ENCODE measurements at places on chromosomes 6 and 20.

DNA sequence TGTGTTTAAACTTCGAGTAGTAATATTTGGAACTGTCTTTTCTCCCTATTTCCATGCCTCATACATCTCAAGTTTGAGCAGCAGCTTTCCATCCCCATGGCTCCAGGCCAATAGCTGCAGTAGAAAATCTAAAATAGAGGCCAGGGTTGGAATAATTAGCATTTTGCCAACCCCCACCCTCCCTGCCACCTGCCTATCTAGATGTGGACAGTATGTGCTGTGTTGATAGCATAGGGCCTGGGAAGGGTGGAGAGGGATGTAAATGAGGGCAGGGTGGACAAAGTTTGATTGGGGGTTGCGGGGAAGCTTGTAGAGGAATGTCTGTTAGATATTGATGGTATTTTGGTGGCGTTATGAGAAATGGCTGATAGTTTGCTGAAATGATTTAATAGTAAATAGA, 5.6 kb downstream of the TOP1 start:
- DNase-seq = no peak

DNA sequence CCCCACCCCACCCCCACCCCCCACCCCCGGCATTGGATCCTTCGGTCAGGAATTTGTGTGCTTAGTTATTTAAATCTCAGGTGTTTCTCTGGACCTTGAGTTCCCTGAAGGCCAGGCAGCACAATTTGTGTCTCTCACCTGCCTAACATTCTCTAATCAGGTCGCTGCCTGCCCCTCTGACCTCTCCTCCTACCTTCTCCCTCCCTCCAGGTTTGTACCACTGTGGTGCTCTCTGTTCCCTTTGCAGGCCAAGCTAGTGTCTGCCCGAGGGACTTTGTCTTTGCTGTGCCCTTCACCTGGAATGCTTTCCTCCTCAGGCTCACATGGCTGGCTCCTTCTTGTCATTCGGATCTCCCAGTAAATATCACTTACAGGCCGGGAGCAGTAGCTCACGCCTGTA, 131.4 kb upstream of the SLC2A12 start:
- no peak for DNase-seq

DNA sequence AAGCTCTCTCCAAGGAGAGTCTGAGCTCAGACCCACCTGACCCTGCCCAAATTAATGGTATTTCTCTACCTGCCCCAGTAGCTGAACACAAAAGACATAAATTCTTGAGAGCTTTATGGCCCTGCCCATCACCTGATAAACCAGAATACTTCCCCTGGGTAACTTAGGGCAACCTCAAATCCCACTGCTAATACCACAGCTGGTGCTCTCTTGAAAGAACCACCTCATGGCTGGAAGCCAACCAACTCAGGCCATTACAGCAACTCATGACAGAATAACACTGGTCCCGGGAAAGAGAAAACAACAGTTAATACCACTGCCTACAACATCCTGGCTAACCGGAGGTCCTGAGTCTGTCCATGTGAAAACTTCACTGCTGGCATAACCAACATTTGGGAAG, 328.6 kb downstream of the NKAIN2 start:
- DNase-seq = no peak

DNA sequence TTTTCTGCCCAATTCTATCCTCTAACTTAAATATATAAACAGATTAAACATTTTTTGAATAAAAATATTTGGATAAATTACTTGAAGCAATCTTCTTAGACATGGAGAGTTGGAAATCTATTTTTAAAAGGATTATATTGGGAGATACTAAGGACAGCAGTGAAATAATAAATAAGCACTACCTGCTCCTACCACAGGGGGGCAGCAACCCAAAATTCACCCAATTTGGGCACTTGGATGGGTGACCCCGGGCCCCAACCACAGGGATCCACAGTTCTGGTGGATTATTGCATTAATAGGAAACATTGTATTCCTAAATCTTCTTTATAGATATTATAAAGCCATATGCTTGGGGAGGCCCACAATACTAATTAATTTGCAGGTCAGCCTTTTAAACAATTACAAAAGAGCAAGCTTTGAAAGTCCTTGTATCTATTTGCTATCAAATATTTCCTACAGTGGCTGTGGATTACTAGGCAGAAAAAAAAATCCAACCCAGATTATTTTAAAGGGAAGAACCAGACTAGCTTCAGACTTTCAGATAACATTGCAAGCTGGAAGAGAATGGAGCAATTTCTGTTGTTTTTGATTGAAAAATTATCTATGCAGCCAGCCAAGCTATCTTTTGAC, 66.4 kb upstream of the PDE10A start:
- DNase-seq = peak; percentile 26

- DNase-seq = no peak
These were observed 368.2 kb downstream of the EPM2A start for GRCh38 chr6:145367149-145367548.

GRCh38 chr6:128601060-128601459, 80.7 kb upstream of the PTPRK start:
- DNase-seq = no peak

DNA sequence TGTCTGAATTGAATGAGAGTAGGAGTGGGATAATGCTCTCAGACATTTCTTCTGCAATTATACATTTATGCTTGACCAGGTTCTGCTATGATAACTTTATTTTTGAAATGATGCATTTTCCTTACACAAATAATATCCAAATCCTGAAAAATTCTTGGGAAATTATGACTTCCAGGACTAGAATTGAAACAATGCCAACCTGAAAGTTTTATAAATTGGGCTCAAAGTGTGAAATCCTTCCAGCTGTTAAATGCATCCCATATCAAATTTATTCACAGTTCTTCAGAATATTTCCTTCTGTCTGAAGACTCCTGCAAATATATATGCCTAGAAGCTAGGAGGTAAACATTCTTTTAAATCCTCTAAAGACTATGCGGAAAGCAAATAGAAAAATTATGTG, 155.7 kb upstream of the EYA4 start:
- no peak for DNase-seq

DNA sequence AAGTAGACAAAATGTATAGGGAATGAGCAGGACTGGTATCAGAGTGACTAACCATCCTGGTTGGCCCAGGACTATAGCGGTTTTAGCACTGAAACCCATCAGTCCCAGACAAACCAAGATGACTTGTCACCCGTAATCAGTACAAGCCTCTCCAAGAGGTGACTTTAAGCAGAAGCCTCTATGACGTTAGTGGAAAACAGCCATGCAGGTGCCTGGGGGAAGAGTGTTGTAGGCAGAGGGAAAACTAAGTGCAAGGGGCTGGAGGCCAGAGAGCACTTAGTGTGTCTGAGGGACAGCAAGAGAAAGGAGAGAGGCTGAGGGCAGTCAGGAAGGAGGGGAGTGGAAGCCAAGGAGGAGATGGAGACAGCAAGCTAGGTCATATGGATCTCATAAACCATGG, 2.1 kb downstream of the SGK2 start:
- no peak for DNase-seq

- no peak for DNase-seq
These were observed 373.2 kb upstream of the MMS22L start for GRCh38 chr6:97656236-97656635.

GRCh38 chr20:50523552-50524167, 13.5 kb downstream of the PTPN1 start:
- DNase-seq = no peak

GRCh38 chr6:4303638-4304037, 168.3 kb upstream of the ECI2 start:
- no peak for DNase-seq

DNA sequence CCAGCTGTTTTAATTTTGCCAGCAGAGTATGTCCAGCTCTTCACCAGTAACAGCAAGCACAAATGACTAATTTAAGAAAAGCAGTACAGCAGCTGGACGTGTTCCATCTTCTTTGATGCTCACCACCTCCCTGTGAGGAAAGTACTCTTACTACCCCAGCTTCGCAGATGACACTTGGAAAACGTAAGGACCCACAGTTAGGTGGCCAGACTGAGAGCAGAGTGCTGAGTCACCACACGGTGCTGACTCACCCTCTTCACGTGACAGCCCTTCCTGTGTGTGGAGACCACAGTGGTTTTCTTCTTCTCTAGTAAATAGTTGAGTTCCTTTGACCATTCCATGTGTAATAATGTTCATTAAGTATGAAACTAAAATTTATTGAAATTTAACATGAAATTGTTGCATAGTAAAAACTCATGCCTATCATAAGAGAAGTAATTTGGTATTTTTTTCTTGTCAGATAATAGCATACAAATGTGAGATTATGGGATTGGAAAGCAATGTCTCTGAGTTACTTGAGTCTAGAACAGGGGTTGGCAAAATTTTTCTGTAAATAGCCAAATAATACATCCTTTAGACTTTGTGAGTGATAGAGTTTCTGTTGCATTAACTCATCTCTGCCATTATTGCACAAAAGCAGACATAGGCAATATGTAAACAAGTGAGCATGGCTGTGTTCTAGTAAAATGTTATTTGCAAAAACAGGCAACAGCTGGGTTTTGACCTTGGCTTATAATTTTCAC, 76.6 kb downstream of the SLX4IP start:
- DNase-seq = no peak

DNA sequence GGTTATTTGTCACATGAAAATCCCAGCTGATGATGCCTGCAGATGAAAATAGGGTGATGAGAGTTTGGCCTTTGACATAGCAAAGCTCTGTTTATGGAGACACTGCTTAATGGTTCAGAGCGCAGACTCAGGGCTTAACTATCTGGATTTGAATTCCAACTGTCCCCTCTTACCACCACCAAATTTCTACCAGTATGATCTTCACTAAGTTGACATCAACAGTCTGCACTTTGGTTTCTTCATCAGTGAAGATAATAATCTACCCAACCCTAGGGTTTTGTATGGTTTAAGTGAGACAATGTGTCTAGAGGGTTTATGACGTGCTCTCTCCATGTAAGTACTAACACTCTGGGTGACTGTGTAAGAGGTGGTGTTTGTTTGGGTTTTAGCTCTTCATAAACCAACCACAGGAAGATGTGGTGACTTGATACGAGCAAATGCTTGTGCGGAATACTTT, 151.4 kb upstream of the TNFAIP3 start:
- DNase-seq = no peak

DNA sequence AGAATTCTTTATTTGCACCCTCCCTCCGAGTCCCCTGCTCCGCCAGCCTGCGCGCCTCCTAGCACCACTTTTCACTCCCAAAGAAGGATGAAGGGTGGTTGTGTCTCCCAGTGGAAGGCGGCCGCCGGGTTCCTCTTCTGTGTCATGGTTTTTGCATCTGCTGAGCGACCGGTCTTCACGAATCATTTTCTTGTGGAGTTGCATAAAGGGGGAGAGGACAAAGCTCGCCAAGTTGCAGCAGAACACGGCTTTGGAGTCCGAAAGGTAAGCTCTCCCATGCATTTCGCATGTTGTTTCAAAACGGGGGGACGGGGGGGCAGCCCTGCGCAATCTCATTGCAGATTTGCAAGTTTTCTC, 357 bp downstream of the PCSK2 start:
- no peak for DNase-seq

DNA sequence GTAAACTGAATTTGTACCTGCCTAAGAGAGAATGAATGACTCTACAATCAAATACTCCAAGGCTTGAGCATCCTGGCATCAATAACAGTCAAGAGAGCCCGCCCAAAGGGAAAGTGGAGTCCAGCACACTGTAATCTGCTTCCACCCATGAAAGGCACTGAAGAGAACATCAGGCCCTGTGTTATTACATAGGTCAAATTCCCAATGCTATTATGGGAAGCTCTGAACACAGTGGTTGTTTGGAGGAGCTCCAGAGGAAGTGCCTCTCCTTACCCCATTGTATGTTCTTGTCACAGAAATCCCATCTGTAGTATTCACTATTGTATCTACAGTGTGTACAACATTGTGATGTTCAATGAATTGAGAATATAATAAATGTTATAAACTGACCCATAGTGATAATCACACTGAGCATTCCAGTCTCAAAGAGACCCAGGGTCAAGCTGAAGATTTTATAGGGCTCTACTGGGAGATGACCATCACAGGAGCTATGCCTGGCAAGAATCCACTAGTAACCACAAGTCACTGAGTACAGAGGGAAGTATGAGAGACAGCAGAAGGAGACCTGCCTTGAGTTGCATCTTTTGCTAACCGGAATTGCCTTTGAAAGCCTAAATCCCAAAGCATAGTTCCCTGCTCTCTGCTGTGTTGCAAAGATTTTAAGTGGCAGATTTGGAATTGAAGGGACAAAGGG, 446.7 kb downstream of the GJA1 start:
- no peak for DNase-seq

DNA sequence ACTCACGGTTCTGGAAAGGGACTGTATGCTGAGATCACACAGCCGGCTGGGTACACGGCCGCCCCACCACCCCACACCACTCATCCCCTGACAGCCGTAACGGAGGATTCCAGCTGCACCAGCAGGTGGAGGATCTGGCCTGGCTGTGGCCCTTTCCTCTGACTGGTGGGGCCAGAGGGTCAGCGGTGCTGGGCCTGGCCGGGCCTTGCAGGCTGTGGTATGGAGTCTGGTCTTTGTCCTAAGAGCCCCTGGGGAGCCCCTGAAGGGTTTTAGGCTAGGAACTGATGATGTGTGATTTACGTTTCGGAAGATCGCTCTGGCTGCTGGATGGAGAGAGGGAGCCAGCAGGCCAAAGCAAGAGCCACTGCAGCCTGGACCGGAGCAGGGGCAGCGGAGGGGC, 26.6 kb downstream of the NOL4L start:
- DNase-seq = no peak

GRCh38 chr6:4344317-4344899, 209.0 kb upstream of the ECI2 start:
- DNase-seq = no peak

DNA sequence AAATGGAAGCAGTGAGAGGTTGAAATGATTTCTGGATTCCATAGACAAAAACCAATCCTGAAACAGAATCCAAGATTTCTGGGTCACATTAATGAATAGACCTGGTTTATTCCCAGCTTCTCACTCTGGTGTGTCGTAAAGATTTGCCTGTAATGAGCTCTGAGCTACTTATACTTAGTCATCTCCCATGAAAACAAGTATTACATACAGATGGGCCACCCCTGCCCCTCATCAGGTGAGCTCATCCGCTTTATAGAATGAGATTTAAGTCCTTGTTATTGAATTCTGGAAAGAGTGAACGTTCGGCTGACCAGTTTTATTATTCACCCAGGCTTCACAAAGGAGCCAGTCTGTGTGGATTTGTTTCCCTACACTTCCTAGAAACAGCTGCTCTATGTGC, 47.1 kb upstream of the TMEM181 start:
- no peak for DNase-seq

- DNase-seq = no peak
These were observed 174.1 kb upstream of the PTPRK start for GRCh38 chr6:128694303-128695009.

- peak; percentile 38 for DNase-seq
These were observed at the start of gene DLL1 for GRCh38 chr6:170290296-170291128. Gene DLL1, minus strand, starts transcription at chr6:170291078. Its CDS starts 939 bp downstream, at chr6:170290139.

- DNase-seq = no peak
These were observed 52.1 kb downstream of the IYD start for GRCh38 chr6:150420926-150421325.

DNA sequence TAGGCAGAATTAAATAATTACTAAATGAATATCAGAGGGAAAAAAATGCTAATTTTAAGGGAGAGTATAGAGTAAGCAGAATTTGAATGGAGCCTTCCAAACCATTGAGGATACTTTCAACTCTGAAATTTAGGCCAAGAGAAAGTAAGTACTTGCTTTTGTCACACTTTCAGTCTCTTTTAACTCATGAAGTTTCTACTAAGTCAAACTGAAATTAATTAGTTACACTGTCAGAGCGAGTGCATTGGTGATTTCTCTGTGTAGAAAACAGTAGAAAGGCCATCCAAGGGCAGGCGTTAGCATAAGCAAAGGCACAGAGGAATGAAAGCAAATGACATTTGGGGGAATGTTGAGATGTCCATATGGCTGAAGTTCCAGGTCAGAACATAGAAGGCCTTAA, 92.9 kb downstream of the PLEKHG1 start:
- no peak for DNase-seq

GRCh38 chr6:158649289-158650143, at the start of gene SYTL3:
Gene SYTL3, plus strand, starts transcription at chr6:158650054. Its CDS starts 13,215 bp downstream, at chr6:158663269.
- peak; percentile 93 for DNase-seq

Data from naive thymus-derived CD4-positive, alpha-beta T cell (primary cell).